ENCODE measurements at places on chromosomes 5 and 9.

DNA sequence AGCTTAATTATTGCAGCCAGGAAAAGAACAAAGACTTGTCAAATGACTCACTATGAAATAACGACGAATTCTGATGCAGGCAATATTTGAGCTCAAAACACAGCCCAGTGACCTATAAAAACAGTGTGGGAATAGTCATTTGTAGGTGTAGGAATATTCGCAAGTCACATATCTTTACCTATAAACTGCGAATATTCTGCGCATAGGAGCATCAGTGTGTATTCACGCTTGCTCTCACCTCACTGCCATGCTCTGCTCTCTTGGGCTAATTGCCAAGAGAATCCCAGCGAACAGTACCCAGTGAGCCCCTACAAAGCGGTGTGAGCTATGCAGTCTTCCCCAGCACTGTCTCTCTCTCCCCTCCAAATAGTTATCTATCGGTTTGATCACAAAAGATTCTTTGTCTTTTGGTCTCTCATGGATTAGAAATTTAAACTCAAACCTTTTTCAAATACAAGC lies 74.2 kb downstream of the ST8SIA4 start:
- DNase-seq = no peak

GRCh38 chr5:137891849-137892248 lies 2.6 kb downstream of the PKD2L2 start:
- no peak for DNase-seq

- DNase-seq = no peak
These were observed 14.9 kb upstream of the C5orf63 start for GRCh38 chr5:127088251-127088650.

GRCh38 chr9:89115426-89115825 lies 63.2 kb downstream of the SHC3 start:
- no peak for DNase-seq

DNA sequence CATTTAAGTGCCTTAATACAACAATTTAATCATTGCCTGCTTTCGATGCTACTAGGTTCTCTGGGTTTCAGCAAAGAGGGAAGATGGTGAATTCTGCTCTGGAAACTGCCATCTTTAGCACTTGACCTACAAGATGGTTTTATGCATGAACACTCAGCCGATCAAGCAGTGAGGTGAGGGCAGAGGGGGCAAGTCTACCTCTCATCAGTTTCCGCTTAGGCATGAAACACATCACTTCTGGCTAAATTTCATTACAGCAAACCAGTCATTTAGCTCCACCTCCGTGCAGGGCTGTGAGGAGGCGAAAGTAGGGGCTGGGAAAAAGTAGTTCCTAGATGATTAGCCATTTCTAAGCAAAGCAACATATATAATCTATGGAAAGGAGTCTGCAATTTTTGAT lies 1018.0 kb downstream of the CDH18 start:
- no peak for DNase-seq

DNA sequence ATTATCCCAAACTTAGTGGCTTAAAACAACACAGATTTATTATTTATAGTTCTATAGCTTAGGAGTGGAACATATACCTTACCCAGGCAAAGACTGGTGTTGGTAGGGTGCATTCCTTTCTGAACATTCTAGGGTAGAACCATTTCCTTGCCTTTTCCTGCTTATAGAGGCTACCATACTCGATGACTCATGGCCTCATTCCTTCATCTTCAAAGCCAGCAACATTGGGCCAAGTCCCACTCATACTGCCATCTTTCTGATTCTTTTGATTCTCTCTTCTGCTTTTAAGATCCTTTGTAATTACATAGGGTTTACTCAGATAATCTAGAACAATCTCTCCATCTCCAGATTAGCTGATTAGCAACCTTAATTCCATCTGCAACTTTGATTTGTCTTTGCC lies 452.7 kb upstream of the KLF4 start:
- no peak for DNase-seq

DNA sequence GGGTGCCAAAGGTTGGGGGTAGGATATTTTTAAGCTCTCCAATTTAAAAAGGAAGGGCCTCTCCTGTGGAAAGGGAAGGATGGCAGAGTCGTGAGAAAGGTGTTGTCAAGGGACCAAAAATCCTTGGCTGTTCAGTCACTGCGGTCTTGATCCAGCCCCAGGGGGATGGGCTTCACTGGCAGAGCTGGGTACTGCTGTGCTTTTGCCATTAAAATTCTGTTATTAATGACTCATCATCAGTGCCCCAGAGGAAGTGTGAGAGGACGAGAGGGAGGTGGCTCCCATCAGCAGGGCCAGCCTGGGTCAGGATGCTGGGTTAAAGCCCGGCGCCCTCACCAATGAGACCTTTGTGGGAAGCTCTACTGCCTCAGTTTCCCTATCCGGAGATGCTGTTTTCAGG lies 16.7 kb downstream of the PCDH12 start:
- DNase-seq = no peak

DNA sequence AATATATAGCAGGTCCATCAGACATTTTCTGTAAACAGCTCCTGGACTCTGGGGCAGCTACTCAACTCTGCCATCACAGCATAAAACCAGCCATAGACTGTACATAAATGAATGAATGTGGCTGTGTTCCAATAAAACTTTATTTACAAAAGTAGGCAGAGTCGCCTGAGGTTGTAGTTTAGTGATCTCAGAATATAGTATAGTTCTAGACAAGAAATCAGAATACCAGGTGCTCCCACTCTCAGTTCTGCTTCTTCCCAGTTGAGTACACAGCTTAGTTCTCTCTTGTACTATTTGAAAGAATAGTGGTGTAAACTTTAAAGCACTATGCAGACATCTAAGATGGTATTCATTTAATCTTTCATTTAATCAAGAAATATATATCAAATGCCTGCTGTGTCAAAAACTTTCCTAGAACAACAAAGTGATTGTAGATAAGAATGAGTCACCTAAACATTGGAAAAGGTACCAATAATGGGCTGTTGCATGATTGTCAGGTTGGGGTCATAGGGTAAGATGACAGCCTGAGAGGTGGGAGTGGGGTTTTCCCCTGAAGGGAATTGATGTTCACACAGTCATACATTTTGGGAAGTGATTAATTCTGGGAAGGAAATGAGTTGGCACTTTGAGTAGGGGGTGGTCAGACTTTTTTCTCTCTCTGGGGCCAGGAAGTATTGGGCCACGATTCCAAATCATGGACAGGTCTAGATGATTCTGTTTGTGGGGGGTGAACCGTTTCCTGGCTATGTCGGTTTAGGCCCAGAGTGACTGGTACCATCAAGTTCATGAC lies 37.0 kb downstream of the TNFSF8 start:
- DNase-seq = peak; percentile 57

- DNase-seq = no peak
These were observed 11.6 kb downstream of the BRD9 start for GRCh38 chr5:880816-881550.

- no peak for DNase-seq
These were observed 24.3 kb downstream of the NOTCH1 start for GRCh38 chr9:136521537-136521936.

- peak; percentile 43 for DNase-seq
These were observed 21.2 kb upstream of the MLANA start for GRCh38 chr9:5869315-5870019.

GRCh38 chr9:20512636-20513035 lies 109.7 kb downstream of the MLLT3 start:
- DNase-seq = no peak

- DNase-seq = no peak
These were observed 65.5 kb upstream of the SMIM23 start for GRCh38 chr5:171720086-171720485.

- no peak for DNase-seq
These were observed 4.1 kb downstream of the PTCD2 start for GRCh38 chr5:72324189-72324825.

- no peak for DNase-seq
These were observed 330.6 kb downstream of the ASTN2 start for GRCh38 chr9:117084221-117084620.

GRCh38 chr5:41681840-41682239 lies 171.4 kb upstream of the PLCXD3 start:
- DNase-seq = no peak
